ENCODE measurements at places on chromosomes 11 and 22.

DNA sequence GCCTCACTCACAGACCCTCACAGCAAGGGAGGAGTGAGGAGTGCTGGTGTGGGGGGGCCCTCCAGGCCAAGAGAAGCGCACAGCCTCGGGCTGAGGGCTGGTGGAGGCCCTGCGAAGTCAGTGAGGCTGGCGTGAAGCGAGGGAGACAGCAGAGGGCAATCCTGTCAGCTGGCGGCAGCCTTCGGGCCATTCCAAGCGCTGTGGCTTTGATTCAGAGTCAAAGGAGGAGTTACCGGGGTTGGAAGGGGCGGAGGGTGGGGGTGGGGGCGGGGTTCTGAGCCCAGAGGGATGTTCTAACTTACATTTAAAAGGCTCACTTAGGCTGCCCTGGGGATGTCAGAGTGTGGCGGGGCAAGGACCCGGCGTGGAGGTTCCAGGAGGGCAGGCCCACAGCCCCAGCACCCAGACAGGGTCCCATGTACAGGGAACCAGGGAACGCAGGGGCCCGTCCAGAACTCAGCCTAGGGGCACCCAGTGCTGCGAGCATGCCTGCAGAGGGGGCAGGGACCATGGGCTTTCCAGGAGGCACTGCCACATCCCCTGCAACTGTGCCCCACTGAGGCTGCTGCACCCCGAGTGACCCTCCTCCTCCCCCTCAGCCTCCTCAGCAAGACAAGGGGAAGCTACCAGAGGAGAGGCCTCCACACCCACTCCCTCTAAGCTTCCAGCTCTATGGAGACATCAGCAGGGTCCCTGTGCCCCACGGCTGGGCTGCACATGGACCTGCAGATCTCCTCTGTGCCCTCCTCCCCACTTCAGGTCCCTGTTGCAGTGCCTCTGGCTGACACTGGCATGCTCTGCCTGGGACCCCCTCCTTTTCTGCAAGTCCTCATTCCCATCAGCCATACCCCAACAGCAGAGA lies 39.7 kb upstream of the TTLL12 start:
- DNase-seq, result no peak

GRCh38 chr22:38304526-38304925 lies 12.7 kb downstream of the CSNK1E start:
- DNase-seq, result no peak

GRCh38 chr11:73380331-73380730 lies 4.1 kb downstream of the RELT start:
- no peak for DNase-seq

GRCh38 chr11:113928311-113928710 lies 23.7 kb downstream of the HTR3B start:
- no peak for DNase-seq

DNA sequence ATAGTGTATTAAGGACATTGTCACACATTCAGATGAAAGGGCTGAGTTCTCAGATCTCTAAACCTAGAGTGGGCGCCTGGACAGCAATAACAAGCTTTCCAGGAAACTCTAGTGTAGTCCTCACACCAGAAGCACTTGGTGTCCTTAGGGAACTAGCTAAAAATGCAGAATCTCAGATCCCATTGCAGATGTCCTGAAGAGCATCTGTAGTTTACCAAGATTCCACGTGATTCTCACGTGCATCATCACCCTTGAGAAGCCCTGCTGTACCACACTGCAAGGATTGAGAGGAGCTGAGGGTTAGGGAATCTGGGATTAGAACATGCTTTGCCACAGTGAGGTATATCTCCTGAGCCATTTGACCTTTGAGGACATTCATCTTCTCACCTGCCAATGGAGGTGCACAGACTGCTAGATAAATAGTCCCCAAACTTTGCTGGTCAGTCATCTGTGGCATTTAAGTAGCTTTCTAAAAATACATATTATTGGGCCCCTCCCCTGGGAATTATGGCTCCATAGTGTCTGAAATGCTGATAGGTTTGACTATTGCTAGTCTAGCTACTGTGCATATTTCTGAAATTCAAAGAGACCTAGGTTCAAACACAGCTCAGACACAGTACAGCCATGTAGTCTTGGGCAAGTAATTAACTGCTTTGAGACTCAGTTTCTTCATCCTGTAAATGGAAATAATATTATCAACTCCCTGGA lies 1068.9 kb downstream of the OPCML start:
- DNase-seq, result no peak

- no peak for DNase-seq
These were observed 29.4 kb downstream of the SCN3B start for GRCh38 chr11:123624974-123625373.

GRCh38 chr11:78525720-78526119 lies 48.9 kb downstream of the NARS2 start:
- DNase-seq, result no peak

DNA sequence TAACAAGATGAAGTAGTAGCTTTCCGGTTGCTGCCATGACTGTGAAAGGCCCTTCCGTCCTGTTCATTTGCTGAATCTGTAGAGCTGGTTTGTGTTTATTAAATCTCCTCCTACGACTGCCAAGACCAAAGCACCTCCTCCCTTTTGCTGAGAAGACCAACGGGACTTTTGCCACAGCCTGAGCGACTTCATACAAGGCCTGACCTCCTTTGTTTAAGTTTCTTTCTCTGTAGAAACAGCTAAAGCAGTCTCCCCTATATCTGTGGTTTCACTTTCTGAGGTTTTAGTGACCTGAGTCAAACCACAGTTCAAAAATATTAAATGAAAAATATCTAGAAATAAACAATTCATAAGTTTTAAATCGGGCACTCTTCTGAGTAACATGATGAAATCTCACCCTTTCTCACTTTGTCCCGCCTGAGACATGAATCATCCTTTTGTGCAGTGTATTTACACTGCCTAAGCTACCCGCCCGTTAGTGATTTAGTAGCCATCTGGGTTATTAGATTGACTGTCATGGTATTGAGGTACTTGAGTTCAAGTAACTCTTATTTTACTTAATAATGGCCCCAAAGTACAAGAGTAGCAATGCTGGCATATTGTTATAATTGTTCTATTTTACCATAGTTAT lies 119.1 kb upstream of the LRRC4C start:
- no peak for DNase-seq

DNA sequence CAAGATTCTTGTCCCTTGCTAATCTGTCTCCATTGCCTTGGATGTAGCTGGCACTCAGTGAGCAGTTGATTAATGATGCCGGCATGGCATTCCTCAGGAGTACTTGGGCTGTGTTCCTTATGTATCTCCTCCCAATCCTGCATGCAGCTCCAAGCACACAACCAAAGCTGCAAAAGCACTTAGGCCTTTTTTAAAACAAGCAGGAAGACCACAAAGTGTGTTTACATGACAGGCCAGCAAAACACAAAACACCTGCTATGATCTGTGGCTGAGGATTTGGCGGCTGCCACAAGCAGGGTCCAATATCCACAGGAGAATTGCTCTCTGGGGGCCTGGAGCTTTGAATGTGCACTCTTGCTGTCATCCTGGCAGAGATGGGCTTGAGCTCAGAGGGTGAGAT lies 8.9 kb downstream of the ABTB2 start:
- DNase-seq, result no peak

DNA sequence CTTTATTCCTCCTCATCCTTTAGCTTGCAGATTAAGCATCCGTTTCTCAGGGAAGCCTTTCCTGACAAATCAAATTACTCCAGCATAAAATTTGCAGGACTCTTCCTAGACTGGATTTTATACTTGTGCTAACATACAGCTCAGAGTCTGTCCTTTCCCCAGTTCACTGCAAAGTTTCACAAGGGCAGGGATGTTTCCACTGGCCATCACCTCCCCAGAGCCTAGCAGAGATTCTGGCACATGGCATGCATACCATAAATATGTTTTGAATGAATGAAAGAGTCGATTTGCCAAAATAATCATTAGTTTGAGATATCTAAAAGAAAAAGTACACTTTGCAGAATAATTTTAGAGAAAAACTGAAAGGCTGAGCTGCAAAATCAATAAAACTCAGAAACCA lies 10.6 kb downstream of the MSANTD4 start:
- no peak for DNase-seq

- DNase-seq, result no peak
These were observed at the start of gene AIFM3 for GRCh38 chr22:20966883-20967696. Gene AIFM3, plus strand, starts transcription at chr22:20967255. Its CDS starts 690 bp downstream, at chr22:20967945.

DNA sequence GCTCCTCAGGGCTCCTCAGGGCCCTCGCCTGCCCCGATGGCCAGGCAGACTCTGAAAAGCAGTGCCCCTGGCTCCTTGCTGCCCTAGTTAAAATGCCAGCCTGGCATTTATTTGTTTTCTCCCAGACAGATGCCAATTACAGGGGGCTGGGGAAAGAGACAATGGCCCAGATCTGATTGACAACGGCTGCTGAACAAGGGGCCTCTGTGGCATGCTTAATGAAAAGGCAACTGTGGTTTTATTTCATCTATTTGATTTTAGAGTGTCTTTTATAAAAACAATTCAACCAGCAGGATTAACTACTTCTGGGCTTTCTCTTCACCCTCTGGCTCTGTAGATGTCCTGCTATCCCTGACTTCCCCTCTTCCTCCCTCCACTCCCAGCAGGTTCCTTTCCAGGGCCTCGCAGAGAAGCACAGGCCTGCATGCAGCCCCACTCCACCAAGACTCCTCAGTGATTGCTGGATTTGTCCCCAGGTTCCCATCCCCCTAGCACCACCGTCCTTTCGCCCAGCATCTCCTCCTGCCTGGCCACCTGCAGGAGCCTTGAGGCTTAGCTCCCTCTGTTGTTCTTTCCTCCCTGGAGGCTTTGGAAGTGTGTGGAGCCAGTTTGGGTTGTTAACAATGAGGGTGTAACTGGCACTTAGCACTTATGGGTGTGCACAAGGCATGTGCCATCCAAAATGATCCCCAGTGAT lies 171.1 kb downstream of the TENM4 start:
- no peak for DNase-seq

- peak; percentile 29 for DNase-seq
These were observed 20.7 kb downstream of the ELF5 start for GRCh38 chr11:34492806-34493414.

GRCh38 chr11:121775276-121775675 lies 322.5 kb upstream of the SORL1-AS1 start:
- no peak for DNase-seq

DNA sequence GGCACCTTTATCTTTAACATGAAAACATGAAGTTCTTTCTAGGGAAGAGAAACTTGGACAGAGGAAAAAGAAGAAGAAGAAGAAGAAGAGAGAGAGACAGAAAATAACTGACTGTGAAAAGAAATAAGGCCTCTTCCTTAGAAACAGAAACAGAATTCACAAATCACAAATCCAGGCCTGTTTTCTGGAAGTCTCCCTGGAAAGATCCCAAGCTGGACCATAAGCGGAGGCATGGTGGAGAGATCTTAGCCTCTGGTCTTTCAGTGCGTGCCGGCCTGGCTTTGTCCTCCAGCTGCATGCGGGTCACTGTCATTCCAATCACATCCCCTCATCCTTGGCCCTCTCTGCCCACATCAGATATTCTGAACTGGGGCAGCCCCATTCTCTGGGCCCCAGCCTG lies 6.9 kb downstream of the FXYD6 start:
- DNase-seq, result no peak

GRCh38 chr11:12859872-12860657 lies 149.1 kb upstream of the RASSF10 start:
- no peak for DNase-seq

GRCh38 chr22:48972979-48973693 lies 854.5 kb downstream of the BRD1 start:
- no peak for DNase-seq

DNA sequence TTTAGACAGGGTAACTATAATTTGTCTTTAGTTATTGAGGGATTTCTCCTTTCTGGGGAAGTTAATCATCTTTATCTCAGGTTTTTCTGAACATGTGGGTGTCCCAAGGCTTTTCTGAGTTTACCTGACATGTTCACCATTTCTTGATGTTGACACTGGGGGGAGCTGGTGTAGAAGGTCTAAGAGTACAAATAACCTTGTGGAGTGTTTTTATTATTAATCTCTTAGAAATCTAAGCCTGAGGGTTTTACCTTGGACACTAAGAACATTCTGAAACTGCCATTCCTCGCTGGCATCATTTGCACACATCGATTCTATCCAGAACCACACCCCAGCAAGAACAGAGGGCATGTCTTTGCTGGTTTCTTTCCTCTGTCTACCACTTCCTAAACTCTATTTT lies 15.6 kb upstream of the C11orf91 start:
- DNase-seq, result no peak

- DNase-seq, result no peak
These were observed 1.5 kb downstream of the A4GALT start for GRCh38 chr22:42719133-42719532.

- no peak for DNase-seq
These were observed 44.5 kb downstream of the ST14 start for GRCh38 chr11:130203766-130204702.

- DNase-seq, result peak; percentile 14
These were observed 36.1 kb downstream of the MMP20 start for GRCh38 chr11:102589047-102589459.

DNA sequence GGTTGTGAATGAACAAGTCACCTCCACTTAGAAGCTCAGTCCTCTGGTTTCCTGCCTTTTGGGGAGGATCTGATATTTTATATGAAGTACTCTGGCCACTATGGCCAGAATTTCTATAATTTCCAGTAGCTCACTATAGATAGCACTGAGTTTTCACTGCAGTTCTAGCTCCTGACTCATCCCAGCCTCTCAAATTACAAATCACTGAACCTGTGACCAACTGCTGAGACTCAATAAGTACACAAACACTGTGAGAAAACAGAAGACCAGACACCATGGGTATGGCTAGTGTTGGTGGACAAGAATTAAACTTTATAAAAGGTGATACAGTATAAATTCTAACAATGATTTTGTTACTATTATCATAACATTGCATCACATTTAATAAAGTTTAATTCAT lies 47.1 kb upstream of the UCP3 start:
- DNase-seq, result no peak

DNA sequence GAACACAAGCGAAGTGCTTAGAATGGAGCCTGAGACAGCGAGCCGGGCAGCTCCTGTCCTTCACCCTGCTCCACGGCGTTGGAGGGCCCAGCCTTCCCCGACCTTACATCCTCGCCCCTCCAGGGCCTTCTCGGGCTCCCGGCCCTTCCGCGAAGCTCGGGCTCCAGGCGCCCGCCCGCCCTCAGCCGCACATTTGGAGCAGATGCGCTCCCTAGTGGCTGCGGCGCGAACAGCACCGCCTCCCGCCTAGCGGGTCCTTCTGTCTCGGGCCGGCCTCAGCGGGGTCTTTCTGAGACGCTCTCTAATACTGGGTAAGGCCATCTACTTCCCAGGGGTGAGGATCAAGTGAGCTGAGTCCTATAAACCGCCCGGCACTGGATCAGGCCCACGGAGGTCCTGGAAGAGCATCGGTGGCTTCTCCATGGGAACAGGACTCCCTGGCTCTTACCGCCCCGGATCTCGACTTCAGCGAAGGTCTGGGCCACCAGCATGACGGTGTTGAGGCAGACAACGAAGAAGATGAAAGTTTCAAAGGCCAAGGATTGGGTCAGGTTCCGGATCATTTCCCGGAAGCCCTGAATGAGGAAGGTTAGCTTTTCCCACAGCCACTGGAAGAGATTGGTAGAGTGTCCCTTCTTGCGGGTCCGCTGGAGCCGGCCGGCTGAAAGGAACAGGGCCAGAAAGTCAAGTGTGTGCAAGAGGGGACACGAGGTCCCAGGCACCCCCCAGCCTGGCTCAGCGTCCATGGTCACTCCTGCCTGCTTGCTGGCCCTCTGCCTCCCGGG lies 3.7 kb downstream of the CATSPER1 start:
- peak; percentile 83 for DNase-seq

- DNase-seq, result no peak
These were observed 481.8 kb upstream of the TENM4 start for GRCh38 chr11:79922641-79923040.
